ENCODE measurements at places on chromosomes 2 and 18.

GRCh38 chr18:36912887-36913286, 84.0 kb downstream of the KIAA1328 start:
- DNase-seq = no peak

DNA sequence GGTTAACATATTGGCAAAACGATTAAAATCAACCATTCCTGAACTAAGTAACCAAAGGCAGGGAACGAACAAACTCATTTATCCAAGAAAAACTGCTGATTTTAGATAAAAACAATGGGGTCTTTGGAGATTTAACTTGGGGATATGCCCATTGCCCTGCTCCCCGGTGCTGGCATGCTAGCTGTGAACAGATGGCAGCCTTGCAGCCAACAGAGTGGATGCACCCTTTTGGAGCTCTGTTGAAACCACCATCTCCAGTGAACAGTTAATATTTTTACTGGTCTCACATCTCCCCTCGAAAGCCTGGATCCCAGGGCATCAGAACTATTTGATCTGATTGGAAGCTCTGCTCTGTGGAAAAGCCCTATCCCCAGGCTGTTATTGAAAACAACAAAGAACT, 303.1 kb downstream of the TGIF1 start:
- DNase-seq = no peak

DNA sequence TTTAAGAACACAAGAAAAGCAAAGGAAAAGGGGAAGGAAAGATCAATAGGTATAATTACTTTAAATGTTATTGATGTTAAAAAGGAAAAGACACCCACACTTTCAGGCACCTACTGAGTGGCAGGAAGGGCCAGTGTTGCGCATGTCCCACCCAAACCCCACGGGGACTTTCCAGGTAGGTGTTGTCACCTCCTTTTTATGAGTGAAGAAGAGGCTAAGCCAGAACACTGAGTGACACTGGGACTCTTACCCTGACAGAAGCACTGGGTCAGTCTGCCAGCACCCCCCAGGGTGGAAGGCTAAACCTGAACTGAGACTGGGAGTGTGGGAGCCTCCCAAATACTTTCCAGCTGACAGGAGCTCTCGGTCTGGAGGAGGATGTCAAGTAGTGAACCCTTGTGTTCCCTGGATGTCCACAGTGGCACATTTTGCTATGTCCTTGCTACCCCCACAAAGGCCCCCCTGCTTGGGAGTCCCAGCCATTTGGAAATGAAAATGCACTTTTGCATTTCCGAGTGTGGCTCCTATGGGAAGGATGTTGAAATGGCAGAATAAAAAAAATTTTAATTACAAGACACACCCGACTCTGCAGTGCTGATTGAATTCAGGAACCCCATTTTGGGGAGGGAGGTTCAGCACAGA, 90.9 kb upstream of the SMAD2 start:
- no peak for DNase-seq

- DNase-seq = no peak
Observed at GRCh38 chr2:135926605-135927004, 50.4 kb upstream of the MCM6 start.

- DNase-seq = no peak
Observed at GRCh38 chr2:28166956-28167355, 225.7 kb upstream of the FOSL2 start.

GRCh38 chr2:160365716-160366367, 127.8 kb downstream of the RBMS1 start:
- DNase-seq = no peak

DNA sequence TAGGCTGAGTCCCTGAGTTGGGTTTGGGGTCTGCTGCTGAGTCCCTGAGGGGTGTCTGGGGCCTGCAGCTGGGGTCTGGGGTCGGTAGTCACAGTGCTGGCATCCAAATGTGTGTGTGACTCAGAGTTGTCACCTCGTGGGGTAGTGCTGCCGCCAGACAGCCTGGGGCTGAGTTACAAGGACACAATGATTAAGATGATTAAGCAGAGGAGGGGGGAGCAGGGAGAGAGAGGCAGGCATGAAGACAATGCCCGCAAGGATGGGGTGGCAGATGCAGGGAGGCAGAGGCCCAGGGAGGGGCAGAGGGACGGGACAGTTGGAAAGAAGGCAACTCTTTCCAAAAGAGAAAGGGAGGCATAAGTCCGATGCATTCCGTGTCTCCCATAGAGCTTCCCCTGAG, 120.2 kb downstream of the CELF4 start:
- no peak for DNase-seq

- no peak for DNase-seq
Observed at GRCh38 chr18:53610957-53611356, 613.5 kb downstream of the MBD2 start.

All from cortex of kidney (tissue), 1 donor.